ENCODE measurements at places on chromosomes 5 and 9.

DNA sequence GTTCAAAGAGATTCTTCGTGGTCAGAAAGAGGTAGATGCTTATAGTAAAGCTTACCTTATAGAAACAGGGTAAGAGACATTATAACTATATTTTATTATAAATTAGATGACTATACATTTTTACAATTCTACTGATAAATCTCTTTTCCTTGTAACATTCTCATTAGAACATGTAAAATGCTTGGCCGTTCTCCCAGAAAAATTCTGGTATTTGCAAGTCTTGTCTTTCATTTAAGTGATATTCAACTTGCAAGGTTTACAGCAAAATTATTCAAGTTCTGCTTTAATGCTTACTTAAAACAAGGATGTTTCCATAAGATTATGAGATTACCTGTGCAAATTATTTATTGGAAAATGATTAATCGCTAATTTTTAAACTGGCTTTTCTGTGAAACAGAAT is 41.3 kb upstream of the CDH18 start:
- DNase-seq, result no peak

- no peak for DNase-seq
Measured at GRCh38 chr5:22965960-22966359, 112.8 kb upstream of the CDH12 start.

- DNase-seq, result no peak
Measured at GRCh38 chr5:128002425-128002824, 81.1 kb upstream of the SLC12A2 start.

DNA sequence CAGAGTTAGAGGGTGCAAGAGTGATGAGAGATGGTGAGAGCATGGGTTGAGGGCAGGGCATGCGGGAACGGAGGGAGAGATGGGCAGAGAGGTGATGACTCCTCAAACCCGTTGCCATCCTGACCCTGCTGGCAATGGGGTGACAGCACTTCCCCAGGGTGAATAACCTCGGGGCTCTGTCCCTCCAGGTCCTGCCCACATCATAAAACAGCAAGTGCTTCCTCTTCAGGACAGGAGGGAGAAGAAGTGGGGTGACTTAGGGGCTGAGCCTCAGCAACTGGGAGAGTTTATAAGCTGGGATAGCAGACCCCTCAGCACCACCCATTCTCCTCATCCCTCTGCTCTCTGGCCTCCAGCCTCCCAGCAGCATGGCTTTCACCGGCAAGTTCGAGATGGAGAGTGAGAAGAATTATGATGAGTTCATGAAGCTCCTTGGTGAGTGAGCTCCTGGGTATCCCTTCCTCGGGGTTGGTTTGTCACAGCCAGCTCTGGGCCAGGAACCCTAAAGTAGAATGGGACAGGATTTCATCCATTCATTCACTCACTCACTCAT is at the start of gene FABP6:
FABP6 (plus strand) TSS at position 317 of the 553 bp plus-strand sequence; CDS start at position 369, 52 bp downstream.
- no peak for DNase-seq

DNA sequence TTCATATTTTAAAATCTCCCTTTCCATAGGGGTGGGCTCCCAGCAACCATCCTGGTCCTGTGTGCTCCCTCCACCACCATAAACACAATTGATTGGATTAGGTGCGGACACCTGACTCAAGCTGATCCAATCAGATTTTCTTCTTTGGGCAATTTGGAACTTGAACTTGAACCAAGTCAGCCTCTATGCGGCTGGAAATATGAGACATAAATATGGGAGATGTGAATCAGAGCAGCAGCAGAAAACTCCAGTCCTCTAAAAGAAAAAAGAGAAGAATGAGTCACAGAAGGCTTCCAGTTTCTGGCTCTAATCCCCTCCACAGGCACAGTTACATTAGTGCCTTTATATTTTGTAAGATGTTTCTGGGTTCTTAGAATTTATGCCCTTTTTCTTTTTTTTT is 306.6 kb downstream of the MLLT3 start:
- peak; percentile 87 for DNase-seq

- DNase-seq, result peak; percentile 71
Measured at GRCh38 chr9:125633116-125633745, 73.8 kb downstream of the MAPKAP1 start.

DNA sequence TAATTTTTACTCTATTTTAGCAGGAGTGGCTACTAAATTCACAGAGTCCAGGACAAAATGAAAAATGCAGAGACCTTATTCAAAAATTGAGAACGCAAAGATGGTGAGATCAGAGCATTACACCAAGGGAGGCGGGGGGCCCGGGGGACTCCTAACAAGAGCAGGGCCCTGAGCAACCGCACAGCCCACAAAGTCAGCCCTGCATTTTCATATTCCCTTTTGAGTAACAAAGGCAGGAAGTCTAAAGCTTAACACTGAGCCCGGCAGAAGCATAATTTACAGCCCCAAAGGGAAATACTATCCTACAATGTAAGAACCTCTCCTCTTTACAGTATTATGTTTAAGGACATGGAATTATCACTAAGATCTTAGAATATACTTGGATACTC is 69.4 kb downstream of the TLE1 start:
- DNase-seq, result no peak

GRCh38 chr5:143354025-143354424 is 49.5 kb downstream of the NR3C1 start:
- no peak for DNase-seq

- DNase-seq, result no peak
Measured at GRCh38 chr9:125961072-125961471, 213.9 kb downstream of the PBX3 start.

DNA sequence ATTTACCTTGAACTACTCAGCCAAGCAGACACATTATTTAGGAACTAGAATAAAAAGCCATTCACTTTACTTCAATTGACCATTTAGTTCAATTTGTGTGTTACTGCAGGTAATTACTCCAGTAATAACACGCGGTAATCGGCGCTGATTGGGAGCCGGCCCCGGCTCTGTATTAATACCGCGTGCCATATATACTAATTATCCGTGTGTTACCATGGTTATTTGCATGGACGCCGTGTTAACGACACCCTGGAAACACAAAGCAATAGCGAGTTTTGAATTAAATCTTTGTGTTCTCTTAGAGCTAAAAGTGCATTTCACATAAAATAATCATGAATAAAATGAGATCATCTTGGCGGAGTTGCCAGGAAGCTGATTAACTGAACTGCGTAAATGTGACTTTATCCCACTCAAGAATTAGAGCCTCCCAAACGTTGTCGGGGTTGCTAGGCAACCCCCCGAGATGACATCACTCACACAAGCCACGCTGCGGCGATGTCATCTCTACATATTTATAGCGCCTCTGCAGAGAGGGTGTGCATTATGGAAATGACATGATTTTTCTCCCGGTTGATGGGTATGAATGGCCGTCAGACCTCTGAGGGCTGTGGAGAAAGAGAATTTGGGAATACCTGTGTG is 41.4 kb upstream of the RNU6ATAC start:
- peak; percentile 90 for DNase-seq

- peak; percentile 56 for DNase-seq
Measured at GRCh38 chr5:88769165-88769564, 113.8 kb downstream of the MEF2C start.

- peak; percentile 60 for DNase-seq
Measured at GRCh38 chr9:16268067-16268881, 602.2 kb downstream of the BNC2 start.

DNA sequence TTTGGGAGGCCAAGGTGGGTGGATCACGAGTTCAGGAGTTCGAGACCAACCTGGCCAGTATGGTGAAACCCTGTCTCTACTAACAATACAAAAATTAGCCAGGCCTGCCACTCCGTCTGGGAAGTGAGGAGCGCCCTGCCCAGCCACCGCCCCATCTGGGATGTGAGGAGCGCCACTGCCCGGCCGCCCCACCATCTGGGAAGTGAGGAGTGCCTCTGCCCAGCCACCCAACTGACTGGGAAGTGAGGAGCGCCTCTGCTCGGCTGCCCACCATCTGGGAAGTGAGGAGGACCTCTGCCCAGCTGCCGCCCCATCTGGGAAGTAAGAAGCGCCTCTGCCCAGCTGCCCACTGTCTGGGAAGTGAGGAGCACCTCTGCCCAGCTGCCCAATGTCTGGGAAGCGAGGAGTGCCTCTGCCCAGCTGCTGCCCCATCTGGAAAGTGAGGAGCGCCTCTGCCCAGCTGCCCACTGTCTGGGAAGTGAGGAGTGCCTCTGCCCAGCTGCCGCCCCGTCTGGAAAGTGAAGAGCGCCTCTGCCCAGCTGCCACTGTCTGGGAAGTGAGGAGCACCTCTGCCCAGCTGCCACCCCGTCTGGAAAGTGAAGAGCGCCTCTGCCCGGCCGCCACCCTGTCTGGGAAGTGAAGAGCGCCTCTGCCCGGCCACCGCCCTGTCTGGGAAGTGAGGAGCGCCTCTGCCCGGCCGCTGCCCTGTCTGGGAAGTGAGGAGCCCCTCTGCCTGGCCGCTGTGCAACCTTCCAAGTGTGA is 5.3 kb downstream of the ALDH7A1 start:
- DNase-seq, result no peak

- DNase-seq, result no peak
Measured at GRCh38 chr5:35374584-35374983, 144.3 kb upstream of the PRLR start.

DNA sequence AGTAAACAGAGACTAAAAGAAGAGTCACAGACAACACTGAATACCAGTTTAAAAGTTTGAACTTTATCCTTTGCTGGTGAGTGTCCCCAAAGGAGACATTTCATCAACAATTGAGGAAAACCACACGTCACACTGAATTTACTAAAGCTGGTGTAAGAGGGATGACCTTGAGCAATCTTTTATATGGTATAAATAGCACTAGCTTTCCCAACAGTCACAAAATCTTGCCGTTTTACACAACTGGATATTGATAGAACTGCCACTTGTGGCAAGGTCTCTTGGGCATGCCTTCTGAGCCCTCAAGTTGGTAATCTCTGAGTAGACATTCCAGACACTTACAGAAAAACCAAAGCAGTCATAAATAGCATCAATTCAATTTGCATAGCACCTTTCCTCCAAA is 311.5 kb upstream of the TARS1 start:
- DNase-seq, result no peak

- DNase-seq, result peak; percentile 87
Measured at GRCh38 chr5:140317859-140318258, 15.0 kb upstream of the PFDN1 start.

DNA sequence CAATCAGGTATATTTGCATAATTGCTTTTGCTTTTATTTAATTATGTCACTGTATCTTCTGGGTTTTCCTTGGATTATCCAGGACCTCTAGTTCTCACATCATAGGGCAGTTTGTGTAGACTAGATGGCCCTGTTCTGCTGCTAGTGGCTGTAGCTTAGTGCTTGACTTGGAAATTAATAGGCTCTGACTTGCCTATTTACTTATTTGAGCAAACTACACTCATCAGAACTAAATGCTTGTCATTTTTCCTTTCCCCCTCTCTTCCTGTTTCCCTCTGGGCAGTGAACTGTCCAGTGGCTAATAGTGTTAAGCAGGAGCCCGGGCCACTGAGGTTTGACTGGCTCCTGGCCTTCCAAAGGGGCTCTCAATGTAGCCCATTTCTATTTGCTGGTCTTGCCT is 135.7 kb downstream of the MAN2A1 start:
- no peak for DNase-seq

GRCh38 chr5:36666274-36666673 is 59.9 kb downstream of the SLC1A3 start:
- no peak for DNase-seq

DNA sequence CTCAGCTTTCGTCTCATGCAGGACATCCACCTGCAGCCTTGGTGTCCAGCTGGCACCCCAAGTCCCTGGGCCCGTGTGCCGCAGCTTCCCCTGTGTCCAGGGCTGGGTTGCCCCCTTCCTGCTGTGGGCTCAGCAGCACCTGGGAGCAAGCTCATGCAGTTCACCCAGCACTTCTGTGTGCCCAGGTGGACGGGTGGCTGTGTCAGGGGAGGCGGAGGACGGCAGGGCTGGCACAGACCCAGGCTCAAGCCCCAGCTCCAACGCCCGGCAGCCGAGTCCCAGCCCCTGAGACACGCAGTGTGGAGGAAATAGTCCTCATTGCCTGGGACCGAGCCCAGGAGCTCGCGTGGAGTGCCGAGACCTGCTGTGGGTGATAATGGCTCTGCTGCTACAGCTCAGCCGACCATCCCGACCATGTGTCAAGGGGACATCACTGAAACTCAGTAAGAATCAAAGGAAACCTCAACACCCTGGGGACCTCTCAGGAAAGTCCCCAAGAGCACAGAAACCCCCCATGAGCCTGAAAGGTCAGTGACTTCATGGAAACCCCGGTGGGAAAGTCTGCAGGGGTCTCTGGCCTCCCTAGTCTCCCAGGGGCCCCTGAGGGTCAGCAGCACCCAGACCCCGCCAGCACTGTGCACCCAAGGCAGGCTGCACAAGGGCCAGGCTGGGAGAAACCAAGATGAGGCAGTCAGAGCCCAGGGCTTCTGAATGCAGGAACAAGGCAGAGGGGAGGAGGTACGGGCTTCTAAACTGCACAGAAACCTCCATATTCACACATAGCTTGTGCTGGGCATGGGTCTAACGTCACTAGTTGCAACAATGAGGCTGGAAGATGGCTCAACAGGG is 38.8 kb downstream of the LPCAT1 start:
- DNase-seq, result no peak

DNA sequence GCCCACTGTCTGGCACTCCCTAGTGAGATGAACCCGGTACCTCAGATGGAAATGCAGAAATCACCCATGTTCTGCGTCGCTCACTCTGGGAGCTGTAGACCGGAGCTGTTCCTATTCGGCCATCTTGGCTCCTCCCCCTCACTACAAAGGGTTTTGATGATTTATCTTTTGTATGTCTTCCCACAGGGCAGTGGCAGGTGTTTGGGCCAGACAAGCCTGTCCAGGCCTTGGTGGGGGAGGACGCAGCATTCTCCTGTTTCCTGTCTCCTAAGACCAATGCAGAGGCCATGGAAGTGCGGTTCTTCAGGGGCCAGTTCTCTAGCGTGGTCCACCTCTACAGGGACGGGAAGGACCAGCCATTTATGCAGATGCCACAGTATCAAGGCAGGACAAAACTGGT is 9.4 kb downstream of the BTNL8 start:
- DNase-seq, result no peak

GRCh38 chr9:137787381-137787780 is 90.2 kb upstream of the CACNA1B start:
- no peak for DNase-seq

- no peak for DNase-seq
Measured at GRCh38 chr5:78373231-78373630, 12.8 kb downstream of the SCAMP1 start.

GRCh38 chr9:70829591-70830265 is 291.7 kb downstream of the TRPM3 start:
- no peak for DNase-seq

GRCh38 chr9:14159440-14160216 is 154.3 kb downstream of the NFIB start:
- DNase-seq, result no peak

DNA sequence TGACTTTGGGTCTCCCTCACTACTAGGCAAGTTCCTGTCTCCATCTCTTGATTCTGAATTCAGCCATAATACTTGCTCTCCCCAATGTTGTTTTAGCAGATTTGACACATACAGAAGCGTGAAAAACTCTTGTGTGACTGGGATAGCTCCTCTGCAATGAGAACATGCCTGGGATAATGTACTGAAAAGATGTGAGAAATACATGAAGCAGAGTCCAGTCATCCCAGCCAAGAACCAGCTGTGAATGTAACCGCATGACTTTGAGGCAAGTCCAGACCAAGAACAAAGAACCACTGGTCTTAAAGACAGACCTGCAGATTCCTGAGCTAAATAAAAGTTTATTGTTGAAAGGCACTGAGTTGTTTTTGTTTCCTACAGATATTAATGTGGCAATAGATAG is 135.0 kb downstream of the NMUR2 start:
- DNase-seq, result no peak

Measured in GM23248 (cell line).